ENCODE measurements at places on chromosomes 7 and 10. TPM values are rescaled to one million over a fixed set of nuclear protein-coding genes. Genes with fewer than 3 reads are reported as not detected.

EBF3 gene
- 3.4 TPM for polyA plus RNA-seq

OR2A1 gene
- polyA plus RNA-seq = 0.03 TPM

CFTR gene
- not detected for polyA plus RNA-seq

GRCh38 chr10:64617085-64617484 is 1095.9 kb downstream of the REEP3 start:
- H3K27ac ChIP-seq = no peak overlapping the region
- H3K27me3 ChIP-seq = no peaks in the 10 kb centered on the region
- no peak for DNase-seq
- no peak overlapping the region for H3K4me3 ChIP-seq

MRLN gene
- polyA plus RNA-seq = 738 TPM

- H3K27ac ChIP-seq = no peak overlapping the region
- H3K27me3 ChIP-seq = no peaks in the 10 kb centered on the region
- DNase-seq = no peak
- H3K4me3 ChIP-seq = no peak overlapping the region
- H3K4me1 ChIP-seq = no peaks in the 10 kb centered on the region
- H3K36me3 ChIP-seq = no peaks in the 10 kb centered on the region
These were observed 378.8 kb upstream of the SHH start for GRCh38 chr7:156191090-156191489.

UTF1 gene
- not detected for polyA plus RNA-seq

FOXP2 gene
- polyA plus RNA-seq = 4.3 TPM

DNA sequence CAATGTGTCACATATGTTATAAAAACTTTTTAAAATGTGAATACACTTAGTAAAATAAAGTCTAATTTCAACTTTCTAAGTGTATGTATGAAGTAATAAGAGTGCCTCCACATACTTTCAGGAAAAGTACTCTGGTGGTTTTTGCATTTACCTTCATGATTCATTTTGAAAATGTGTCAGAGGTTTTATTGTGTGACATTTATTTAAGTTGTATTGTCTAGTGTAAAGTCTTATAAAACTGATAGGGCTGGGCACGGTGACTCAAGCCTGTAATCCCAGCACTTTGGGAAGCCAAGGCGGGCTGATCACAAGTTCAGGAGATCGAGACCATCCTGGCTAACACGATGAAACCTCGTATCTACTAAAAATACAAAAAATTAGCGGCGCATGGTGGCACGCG is 226.5 kb downstream of the ITGB1 start:
- H3K4me3 ChIP-seq = no peak overlapping the region
- no peak overlapping the region for H3K27ac ChIP-seq
- H3K27me3 ChIP-seq = no peaks in the 10 kb centered on the region
- DNase-seq = no peak

STAG3 gene
- 0.86 TPM for polyA plus RNA-seq

DNA sequence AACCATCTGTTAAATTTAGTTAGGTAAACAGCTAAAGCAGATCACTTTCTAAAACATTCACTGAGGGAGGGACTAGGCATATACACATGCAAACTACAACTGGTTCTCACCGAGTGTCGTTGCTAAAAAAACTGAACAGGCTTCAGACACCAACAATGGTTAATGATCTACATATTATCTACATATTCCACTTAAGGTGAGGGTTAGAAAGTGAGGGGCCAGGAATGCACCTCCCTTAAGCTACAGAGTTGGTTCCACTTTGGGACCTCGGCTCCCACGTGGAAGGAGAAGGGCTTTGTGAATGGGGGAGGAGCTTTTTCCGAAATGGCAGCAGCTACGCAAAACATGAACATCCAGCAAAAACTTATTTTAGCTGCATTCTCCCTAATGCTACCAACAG is 5.8 kb downstream of the CTBP2 start:
- H3K27me3 ChIP-seq = no peaks in the 10 kb centered on the region
- DNase-seq = no peak
- H3K27ac ChIP-seq = peak overlapping the region; percentile 98
- H3K36me3 ChIP-seq = no peaks in the 10 kb centered on the region
- peaks cover 75% of the 10 kb centered on the region for H3K4me1 ChIP-seq

GRCh38 chr10:21497177-21497807 is 28.2 kb downstream of the SKIDA1 start:
- H3K4me1 ChIP-seq = no peaks in the 10 kb centered on the region
- H3K27ac ChIP-seq = no peak overlapping the region
- peak overlapping the region; percentile 83 for H3K4me3 ChIP-seq

DNA sequence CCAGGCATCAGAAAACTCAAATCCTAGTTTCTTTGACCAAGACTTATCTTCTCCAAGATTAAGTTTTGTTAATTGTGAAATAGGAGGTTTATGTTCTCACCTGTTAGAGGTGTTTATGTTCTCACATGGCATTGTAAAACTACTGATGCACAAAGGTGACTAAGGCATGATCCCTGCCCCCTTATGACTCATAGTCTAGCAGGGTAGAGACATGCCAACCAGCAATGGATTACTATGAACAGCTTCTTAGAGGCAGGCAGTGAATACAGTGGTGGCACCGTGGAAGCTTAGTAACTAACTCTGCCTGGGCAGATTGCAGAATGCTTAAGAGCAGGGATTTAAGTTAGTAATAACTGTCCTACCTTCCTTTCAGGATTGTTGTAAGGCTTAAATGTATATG is 400.9 kb downstream of the SORCS3 start:
- no peaks in the 10 kb centered on the region for H3K27me3 ChIP-seq
- no peak for DNase-seq
- H3K4me1 ChIP-seq = no peaks in the 10 kb centered on the region
- H3K36me3 ChIP-seq = no peaks in the 10 kb centered on the region

DNA sequence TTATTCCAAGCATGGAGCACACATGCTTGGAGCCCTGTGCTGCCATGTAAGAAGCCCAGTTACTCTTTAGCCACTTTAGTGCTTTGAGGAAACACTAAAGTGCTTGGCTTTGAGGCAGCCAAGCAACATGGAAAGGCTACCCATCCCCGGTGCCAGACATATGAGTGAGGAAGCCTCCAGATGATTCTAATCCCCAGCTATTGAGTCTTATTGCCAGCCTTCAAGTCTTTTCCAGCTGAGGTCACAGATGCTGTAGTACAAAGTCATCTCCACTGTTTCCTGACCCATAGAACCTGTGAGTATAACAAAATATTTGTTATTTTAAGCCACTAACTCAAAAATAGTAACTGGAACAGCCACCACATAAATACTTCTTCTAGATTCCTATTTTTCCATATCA is 91.4 kb upstream of the CYP26C1 start:
- H3K4me3 ChIP-seq = no peak overlapping the region
- H3K36me3 ChIP-seq = peaks cover 25% of the 10 kb centered on the region
- no peak for DNase-seq
- no peaks in the 10 kb centered on the region for H3K27me3 ChIP-seq
- H3K4me1 ChIP-seq = no peaks in the 10 kb centered on the region
- no peak overlapping the region for H3K27ac ChIP-seq

GRCh38 chr10:12419262-12419847 is 70.0 kb downstream of the CAMK1D start:
- no peaks in the 10 kb centered on the region for H3K27me3 ChIP-seq
- no peaks in the 10 kb centered on the region for H3K36me3 ChIP-seq
- no peaks in the 10 kb centered on the region for H3K4me1 ChIP-seq
- no peak overlapping the region for H3K27ac ChIP-seq
- no peak overlapping the region for H3K4me3 ChIP-seq
- peak; percentile 65 for DNase-seq

ADRA2A gene
- 17.2 TPM for polyA plus RNA-seq

CYP2C9 gene
- polyA plus RNA-seq = 0.26 TPM

DNA sequence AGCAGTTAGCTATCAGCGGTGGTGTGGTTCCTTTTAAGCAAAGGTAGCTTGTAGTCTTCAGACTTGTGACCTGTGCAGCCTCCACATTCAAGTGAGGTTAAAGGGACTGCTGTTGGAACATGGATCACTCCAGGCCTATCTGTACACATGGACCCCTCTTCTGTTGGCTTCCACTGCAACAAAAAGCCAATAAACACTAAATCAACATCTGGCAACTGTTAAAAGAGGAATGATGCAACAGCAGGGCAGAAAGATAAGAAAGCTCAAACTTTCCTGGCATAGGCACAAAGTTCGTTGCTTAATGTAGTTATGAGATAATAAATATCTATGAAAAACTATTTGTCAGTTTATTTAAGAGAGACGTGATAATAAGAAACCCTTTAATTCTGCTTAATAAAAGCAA is 4.0 kb upstream of the MINPP1 start:
- no peak overlapping the region for H3K4me3 ChIP-seq
- H3K4me1 ChIP-seq = peaks cover 11% of the 10 kb centered on the region
- no peak for DNase-seq
- H3K27me3 ChIP-seq = no peaks in the 10 kb centered on the region

EVX1 gene
- not detected for polyA plus RNA-seq

DNA sequence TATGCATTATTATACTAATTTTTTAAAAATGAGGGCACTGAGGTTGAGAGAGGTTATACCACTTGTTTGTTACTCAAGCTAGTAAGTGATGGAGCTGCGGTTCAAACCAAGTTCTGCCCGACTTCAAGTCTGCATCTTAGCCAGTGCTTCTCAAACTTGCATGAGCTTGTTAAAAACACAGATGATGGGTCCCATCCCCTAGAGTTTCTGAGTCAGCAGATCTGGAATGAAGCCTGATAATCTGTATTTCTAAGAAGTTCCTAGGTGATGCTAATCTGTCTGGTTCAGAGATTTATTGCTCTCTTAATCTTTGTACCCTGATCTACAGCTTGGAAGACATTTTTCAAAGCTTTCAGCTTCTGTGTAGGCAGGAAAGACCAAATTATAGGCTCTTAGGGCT is 67.7 kb upstream of the CC2D2B start:
- H3K27me3 ChIP-seq = peaks cover 1% of the 10 kb centered on the region
- no peak overlapping the region for H3K4me3 ChIP-seq
- H3K36me3 ChIP-seq = no peaks in the 10 kb centered on the region
- no peak overlapping the region for H3K27ac ChIP-seq
- H3K4me1 ChIP-seq = no peaks in the 10 kb centered on the region
- DNase-seq = no peak

DNA sequence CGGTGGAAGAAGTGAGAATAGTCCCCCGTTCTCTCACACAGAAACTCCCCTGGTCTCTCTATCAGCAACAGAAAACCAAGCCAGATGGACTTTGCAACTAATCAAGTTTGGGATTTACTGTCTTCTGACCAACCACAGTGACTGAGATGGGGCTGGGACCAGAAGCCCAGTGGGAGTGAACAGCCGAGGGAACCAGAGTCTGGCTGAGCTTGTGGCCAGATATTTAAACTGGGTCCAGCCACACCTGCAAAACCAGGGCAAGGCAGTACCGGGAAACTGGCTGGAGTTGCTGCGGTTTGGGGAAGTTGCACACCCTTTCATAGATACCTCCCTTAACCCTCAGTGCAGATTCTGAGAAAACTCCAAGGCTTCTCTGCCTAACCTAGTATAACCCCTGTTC is 6.0 kb downstream of the GSTK1 start:
- no peak overlapping the region for H3K4me3 ChIP-seq
- no peak for DNase-seq
- H3K27me3 ChIP-seq = no peaks in the 10 kb centered on the region
- H3K4me1 ChIP-seq = no peaks in the 10 kb centered on the region

POLR2J2 gene
- polyA plus RNA-seq = 1.6 TPM

ATG9B gene
- 0.18 TPM for polyA plus RNA-seq

GRCh38 chr7:47552621-47553020 is 29.3 kb downstream of the TNS3 start:
- DNase-seq = peak; percentile 35
- H3K4me3 ChIP-seq = no peak overlapping the region
- H3K36me3 ChIP-seq = no peaks in the 10 kb centered on the region
- H3K4me1 ChIP-seq = peaks cover 4% of the 10 kb centered on the region
- peak overlapping the region; percentile 41 for H3K27ac ChIP-seq

DNA sequence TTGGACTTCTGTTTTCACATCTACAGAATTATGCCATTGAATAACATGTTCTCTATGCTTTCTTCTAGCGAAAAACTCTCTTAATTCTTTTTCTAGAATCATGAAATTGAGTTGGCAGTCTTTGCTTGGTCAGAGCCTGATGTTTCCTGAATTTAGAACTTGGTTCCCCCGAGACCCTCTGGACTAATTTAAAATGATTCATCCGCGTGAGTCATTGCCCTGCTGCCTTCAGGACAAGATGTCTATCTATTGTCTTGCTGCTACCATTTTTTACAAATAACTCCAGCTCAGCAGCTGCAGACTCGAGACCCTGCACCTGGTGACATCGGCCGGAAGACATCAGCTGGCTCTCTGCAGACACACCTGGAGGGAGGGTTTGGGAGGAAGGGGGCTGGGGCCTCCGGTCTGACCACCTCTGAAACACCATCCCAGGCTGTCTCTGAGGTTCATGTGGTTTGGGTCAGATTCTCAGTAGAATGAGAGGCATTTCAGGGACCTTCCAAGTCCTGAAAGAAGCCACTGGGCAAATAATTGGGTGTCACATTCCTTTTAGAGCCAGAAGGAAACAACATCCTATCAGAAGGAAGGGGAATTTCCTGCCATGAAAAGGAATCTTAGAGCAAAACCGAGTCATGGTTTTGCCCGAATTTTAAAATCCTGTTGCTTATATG is 20.9 kb upstream of the KLF6 start:
- no peaks in the 10 kb centered on the region for H3K36me3 ChIP-seq

DNA sequence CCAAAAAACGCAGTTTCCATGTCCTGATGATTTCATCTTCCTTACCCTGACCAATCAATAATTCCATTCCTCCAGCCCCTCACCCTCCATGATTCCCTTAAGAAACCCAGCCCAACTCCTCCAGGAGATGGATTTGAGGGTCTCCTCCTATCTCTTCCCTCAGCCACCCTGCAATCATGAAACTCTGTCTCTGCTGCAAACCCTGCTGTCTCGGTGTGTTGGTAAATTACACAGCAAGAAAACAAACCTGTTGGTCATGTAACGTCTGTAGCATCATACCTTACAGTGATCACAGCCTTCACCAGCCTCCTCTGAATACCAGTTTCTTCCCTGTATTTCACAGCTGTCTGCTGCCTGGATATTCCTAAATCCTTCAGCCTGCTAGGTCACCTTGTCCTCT is 300.7 kb upstream of the NEBL start:
- no peaks in the 10 kb centered on the region for H3K4me1 ChIP-seq
- H3K4me3 ChIP-seq = no peak overlapping the region
- no peak for DNase-seq
- H3K27me3 ChIP-seq = no peaks in the 10 kb centered on the region
- H3K27ac ChIP-seq = no peak overlapping the region
- no peaks in the 10 kb centered on the region for H3K36me3 ChIP-seq

OR9A2 gene
- polyA plus RNA-seq = not detected

DNA sequence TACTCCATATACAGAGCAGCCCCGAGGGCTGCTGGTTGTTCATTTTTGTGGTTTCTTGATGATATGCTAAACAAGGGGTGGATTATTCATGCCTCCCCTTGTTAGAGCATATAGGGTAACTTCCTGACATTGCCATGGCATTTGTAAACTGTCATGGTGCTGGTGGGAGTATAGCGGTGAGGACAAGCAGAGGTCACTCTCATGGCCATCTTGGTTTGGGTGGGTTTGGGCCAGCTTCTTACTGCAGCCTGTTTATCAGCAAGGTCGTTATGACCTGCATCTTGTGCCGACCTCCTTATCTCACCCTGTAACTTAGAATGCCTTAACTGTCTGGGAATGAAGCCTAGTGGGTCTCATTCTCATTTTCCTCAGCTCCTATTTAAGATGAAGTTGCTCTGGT is 31.3 kb downstream of the GNAT3 start:
- H3K4me1 ChIP-seq = peaks cover 7% of the 10 kb centered on the region
- no peak overlapping the region for H3K4me3 ChIP-seq
- no peaks in the 10 kb centered on the region for H3K36me3 ChIP-seq
- DNase-seq = no peak
- H3K27me3 ChIP-seq = no peaks in the 10 kb centered on the region

GRCh38 chr7:92137557-92137956 is 3.3 kb upstream of the CYP51A1 start:
- H3K27me3 ChIP-seq = no peaks in the 10 kb centered on the region
- no peak overlapping the region for H3K4me3 ChIP-seq
- H3K36me3 ChIP-seq = no peaks in the 10 kb centered on the region

- no peak overlapping the region for H3K4me3 ChIP-seq
- no peaks in the 10 kb centered on the region for H3K36me3 ChIP-seq
- no peak for DNase-seq
- H3K4me1 ChIP-seq = no peaks in the 10 kb centered on the region
These were observed 166.9 kb upstream of the WDR11 start for GRCh38 chr10:120684226-120684625.

All from psoas muscle (tissue), 8 donors.